Stimulated activated CD4-positive, alpha-beta T cell treated with anti-CD3 and anti-CD28 coated beads, TNF-alpha, amount 100 ng/mL, for 1 hour (primary cell): ENCODE measurements at places on chromosomes 6 and 20.

GRCh38 chr20:1185316-1185741 lies 548 bp upstream of the TMEM74B start:
- DNase-seq, result no peak

DNA sequence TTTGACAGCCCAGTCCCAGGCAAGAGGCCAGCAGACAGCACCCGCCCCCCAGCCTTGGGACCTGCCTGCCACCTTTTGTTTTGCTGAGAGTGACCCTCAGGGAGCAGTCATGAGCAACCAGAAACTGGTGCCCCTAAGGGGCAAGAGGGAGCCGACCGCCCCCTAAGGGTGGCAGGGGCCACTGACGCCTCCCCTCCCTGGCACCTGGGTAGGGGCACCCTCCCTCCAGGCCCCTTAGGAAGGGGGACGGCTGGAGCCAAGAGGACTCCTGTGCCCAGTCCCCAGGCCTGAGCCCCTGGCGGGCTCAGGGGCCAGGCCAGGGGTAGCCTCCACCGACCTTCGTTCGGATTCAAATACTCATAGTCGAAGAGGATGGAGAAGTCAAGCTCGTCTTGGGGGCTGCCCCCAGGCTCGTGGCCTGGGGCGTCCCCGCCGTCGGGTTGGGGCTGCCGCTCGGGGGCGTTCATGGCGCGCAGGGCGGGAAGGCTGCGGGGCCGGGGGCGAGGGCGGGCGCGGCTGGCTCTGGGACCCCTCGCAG lies 417 bp downstream of the NFATC2 start:
- DNase-seq, result no peak

DNA sequence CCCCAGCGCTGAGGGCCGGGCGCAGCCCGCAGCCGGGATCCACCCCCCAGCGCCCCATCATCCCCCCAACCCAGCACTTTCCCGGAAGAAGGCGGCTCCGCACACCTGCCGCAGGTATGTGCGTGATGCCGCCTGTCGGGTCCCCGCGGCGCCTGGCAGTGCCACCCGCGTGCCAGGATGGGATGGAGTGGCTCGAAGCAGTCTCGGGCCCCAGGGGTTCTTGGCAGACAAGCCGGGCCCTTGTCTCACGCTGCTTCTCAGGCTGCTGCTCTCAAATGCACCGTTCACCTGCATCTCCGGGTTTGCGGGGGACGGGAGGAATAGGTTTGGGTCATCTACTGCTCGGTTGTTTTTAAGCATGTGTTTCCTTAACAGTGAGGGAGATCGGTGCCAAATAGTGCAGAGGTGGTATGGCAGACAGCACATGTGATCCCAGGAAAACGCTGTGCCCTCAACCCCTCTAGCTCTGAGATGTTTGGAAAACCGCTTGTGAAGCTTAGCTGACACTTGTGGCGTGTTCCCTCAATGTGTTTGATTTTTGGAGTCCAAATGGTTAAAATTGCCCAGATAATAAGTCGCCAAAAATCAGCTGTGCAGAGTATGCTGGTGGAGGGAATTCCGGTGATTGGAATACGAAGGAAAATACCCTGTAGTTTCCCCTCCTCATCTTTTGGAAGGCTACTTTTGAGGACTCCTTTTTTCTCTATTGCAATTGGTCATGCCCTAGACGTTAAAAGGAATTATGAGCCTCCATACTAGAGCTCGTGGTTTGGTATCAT lies 926 bp downstream of the MYLIP start:
- no peak for DNase-seq

DNA sequence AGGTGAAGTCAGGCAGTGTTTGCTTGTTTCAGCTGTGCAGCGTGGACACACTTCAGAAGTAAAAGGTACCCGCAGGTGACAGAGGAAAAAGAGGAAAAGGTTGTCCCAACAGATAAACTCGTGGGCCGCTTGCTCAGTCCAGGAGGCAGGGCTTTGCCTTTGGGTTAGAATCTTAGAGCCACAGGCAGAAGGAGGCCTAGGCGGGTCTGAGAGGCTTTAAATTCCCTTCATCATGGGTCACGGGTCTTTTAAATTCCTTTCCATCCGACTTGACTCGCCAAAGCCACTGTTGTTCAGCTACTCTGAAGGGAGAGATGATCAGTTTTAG lies 48.2 kb downstream of the AGPAT4 start:
- no peak for DNase-seq

GRCh38 chr6:75349262-75349984 lies 64.8 kb upstream of the TMEM30A start:
- no peak for DNase-seq

- no peak for DNase-seq
These were observed 27.2 kb upstream of the QKI start for GRCh38 chr6:163387317-163387716.

DNA sequence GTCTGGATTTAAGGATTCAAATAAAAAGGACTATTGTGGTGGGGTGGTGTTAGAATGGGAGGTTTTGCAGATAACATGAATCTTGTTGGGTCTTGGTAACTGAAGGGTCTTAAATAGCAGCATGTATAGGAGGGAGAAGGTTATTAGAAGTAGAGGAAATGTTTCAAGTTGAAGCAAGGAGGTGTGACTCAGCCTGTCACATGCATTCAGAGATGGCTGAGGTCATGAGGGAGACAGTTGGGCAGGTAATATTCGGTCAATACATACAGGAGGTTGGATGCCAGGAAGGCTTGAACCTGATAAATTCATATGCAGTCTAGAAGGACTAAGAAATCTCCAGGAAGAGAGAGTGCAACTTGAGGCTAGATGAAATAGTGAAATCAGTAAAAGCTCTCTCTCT lies 6.1 kb downstream of the KLHL31 start:
- no peak for DNase-seq
